ENCODE measurements at places on chromosomes 6 and 20. TPM values are rescaled to one million over a fixed set of nuclear protein-coding genes. Genes with fewer than 3 reads are reported as not detected.

GMEB2 gene
- total RNA-seq: 8.9 TPM

PRDM1 gene
- 4.2 TPM for total RNA-seq

SLC22A3 gene
- total RNA-seq: 46.7 TPM

CALHM6 gene
- 0.45 TPM for total RNA-seq

GNAS-AS1 gene
- total RNA-seq: not detected

C6orf132 gene
- 1.1 TPM for total RNA-seq

ECT2L gene
- total RNA-seq: not detected

SYCP2L gene
- total RNA-seq: 3.2 TPM

LRFN2 gene
- total RNA-seq: not detected

ROS1 gene
- total RNA-seq: 0.24 TPM

AVP gene
- total RNA-seq: not detected

SASH1 gene
- total RNA-seq: 4.1 TPM

EFCAB8 gene
- not detected for total RNA-seq

GHRH gene
- not detected for total RNA-seq

TASP1 gene
- total RNA-seq: 11.9 TPM

NKX2-2 gene
- not detected for total RNA-seq

IL20RA gene
- 0.02 TPM for total RNA-seq

NR2E1 gene
- total RNA-seq: not detected

RAD21L1 gene
- total RNA-seq: not detected

PPP1R14C gene
- 1.4 TPM for total RNA-seq

TCP11 gene
- not detected for total RNA-seq

FAM110A gene
- 11.2 TPM for total RNA-seq

SLC17A1 gene
- not detected for total RNA-seq

PPP2R5D gene
- 25.8 TPM for total RNA-seq

LY6G5C gene
- total RNA-seq: 1.9 TPM

CAGE1 gene
- not detected for total RNA-seq

BEND6 gene
- total RNA-seq: 1.7 TPM

TRDN gene
- not detected for total RNA-seq

YIPF3 gene
- total RNA-seq: 67.8 TPM

POLR1C gene
- 55.0 TPM for total RNA-seq

NOX3 gene
- total RNA-seq: not detected

KIF25 gene
- total RNA-seq: 0.07 TPM

PNLDC1 gene
- total RNA-seq: 0.17 TPM

TOX2 gene
- 9.3 TPM for total RNA-seq

GATA5 gene
- 1.1 TPM for total RNA-seq

HEBP2 gene
- 29.7 TPM for total RNA-seq

PCED1A gene
- total RNA-seq: 28.1 TPM

OLIG3 gene
- total RNA-seq: not detected
